ENCODE measurements at places on chromosomes 7 and 10. TPM values are rescaled to one million over a fixed set of nuclear protein-coding genes. Genes with fewer than 3 reads are reported as not detected.
A peak's percentile ranks its signal among the peaks of the same experiment; 100 is the strongest.

CUX1 gene
- 171 TPM for total RNA-seq

RABGEF1 gene
- total RNA-seq, result 19.1 TPM

CELF2 gene
- 67.5 TPM for total RNA-seq

ZP3 gene
- not detected for total RNA-seq

DNA sequence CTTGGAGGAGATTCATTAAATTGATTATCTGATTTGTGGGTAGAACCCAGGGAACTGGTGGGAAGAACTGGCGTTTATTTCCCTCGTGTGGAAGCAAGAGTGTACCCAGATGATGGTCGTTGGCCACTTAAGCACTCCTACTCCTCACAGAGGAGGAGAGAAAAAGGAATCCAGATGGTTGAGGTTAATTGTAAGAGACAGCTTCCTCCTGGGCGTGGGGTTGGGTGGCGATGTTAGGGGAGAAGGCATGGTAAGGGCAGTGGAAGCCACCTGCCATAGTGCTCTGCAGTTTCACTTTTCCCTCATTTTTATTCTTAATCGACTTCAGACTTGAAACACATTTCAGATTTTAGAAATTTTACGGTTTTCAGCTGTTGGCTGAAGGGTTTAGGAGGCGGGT is 104.1 kb downstream of the DOCK1 start:
- no peak for DNase-seq

GRCh38 chr7:86207740-86208139 is 436.0 kb upstream of the GRM3 start:
- no peak for DNase-seq

DNA sequence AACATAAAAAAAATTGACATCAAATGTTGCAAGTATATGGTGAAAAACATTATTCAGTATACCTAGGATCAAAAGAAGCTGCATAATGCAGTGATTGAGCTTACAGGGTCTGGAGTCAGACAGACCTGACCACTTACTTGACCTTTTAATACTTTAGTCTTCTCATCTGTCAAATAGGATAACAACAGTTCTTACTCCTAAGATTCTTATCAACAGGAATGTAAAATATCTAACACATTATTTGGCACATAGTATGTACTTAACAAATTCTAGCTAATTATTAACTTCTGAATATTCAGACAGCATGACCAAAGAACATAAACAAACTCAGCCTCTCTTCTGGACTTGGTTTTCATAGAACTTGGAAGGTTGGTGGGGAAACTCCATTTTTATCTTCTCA is 45.6 kb upstream of the PIP4K2A start:
- no peak for DNase-seq

DNA sequence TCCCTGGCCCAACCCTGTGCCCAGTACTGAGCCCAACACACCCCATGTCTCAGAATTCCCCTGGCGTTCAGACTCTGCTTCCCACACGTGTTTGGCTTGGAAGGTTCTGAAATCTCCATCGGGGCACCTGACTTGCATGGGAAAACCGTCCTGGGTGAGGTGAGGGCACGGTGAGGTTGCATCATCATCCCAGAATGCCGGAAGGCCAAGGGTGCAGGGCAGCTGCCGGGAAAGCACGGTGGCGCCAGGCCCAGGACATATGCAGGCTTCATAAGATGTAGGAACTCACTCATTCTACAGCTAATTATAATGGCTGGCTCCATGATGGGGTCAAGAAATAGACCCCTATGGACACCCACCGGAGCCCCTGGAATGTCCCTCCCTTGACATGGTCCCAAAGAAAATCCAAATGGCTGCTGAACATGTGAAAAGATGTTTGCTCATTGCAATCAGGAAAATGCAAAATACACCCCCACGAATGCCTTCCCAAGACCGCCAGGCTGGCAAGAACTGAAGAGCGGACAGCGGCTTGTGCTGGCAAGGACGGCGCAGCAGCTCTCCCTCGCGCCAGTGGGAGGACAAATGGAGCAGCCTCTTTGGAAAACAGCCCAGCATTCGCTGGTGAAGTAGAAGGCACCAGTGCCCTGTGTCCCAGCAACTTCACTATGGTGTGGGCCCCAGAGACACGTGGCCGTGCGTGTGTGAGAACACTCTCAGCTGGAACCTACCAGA is 2.3 kb downstream of the KNDC1 start:
- peak; percentile 41 for DNase-seq

GRCh38 chr7:37701769-37702168 is 18.2 kb downstream of the GPR141 start:
- no peak for DNase-seq

DNA sequence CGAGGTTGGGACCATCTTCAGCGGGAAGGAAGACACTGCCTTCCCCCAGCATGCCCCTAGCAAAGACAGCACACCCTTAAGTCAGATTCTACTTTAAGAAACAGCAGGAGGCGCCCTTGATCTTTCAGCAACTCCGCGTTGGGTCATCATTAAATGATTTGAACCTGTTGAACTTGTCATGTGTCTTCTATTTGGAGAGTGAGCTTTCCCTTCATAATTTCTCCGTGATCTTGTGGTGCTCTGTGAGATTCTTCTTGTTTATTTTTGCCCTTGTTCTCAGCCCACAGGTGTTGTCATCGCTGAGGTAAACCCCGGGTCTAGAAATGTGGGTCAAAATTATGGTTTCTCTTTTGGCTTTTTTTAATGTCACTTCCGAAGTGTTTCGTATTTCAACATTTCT is 49.5 kb upstream of the PITRM1 start:
- no peak for DNase-seq

GRCh38 chr7:71988201-71988600 is 423.9 kb downstream of the CALN1 start:
- DNase-seq, result no peak

DNA sequence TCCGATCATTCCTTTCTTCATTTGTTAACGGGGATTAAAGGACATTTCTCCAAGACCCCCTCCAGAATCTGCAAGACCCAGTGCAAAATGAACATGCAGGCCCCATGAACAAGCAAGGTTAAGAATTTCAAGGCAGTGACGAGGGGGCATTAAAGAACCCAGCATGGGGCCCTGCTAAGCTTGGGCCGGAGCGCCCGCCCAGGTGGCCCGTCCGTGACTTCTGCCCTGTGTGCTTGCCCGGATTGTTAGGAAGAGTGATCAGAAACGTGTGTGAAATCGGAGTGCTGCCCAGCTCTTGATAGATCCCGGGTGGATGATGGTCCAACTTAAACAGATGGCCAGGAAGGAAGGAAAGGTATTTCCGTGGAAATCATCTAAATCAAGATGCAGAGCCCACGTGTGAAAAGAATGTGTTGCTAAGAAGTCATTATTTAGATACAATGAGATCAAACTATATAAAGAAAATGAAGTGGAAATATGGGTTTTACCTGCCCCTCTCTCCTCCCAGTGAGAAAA is 213.6 kb downstream of the KLF6 start:
- no peak for DNase-seq

- no peak for DNase-seq
Measured at GRCh38 chr7:90298145-90299038, 22.7 kb downstream of the FAM237B start.

DNA sequence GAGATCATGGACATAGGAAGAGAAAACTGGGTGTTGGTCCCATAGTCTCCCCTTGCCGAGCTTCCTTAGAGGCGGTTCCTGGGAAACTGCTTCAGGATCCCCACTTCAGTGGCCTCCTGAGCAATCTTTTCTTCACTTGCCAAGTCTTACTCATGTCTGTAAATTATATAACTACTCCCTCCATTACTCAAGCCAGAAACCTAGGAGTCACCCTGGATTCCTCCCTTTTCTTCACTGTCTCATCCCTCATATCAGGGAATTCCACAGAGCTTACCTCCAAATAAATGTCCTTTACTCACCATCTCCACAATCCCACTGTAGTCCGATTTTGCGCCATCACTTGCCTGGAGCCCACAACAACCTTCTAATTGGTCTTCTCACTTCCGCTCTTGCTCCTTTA is 29.1 kb upstream of the TRUB1 start:
- DNase-seq, result no peak

DNA sequence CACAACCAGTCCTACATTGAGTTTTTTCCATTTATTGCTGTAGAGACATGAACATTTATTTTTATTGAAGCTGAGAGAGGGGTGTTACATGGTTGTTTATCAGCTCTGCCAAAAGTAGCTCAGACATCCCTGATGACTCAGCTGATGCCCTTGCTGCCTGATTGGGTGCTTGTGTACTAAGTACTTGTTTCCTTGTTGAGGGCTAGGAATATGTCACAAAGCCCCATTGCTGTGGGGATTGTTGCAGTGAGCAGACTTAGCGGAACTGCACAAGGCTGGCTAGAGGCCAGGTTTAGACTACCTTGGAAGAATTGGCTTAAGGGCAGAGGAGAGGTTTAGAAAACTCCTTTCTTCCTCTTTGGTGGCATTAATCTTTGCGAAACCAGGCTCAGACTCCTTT is 110.6 kb downstream of the AUTS2 start:
- DNase-seq, result no peak

GRCh38 chr7:67105377-67105776 is 108.7 kb downstream of the TYW1 start:
- DNase-seq, result no peak

DNA sequence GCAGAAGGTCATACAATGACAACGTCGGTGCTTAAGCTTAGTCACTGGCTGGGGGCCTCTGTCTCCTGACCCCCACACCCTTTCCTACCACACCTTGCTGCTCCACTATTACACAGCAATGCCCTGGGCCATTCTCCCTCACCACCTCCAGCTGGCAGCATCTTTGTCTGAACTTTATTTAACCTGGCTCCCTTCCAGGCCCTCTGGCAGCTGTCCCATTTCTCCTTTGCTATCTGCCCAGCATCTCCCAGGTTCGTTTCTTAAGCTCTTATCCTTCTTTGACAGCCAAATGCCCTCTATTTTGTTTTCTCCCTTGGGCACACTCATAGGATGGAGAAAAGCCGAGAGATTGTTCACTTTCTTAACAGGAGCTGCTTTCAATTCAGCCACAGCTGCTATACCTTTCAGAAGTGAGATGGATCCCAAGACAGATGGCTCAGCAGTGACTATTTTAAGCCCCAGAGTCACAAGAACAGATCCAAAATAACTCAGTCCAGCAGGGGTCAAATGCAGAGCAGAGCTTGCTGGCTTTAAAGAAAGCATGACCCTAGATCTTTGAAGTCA is 1277.1 kb upstream of the AUTS2 start:
- DNase-seq, result no peak
